ENCODE measurements at places on chromosomes 4 and X. TPM values are rescaled to one million over a fixed set of nuclear protein-coding genes. Genes with fewer than 3 reads are reported as not detected.

SMIM10L2A gene
- 1.5 TPM for total RNA-seq

INTU gene
- 28.8 TPM for total RNA-seq

POU4F2 gene
- total RNA-seq, result not detected

GRCh38 chrX:1492421-1493012, 39.8 kb upstream of the ASMTL start:
- no peak for DNase-seq

DNA sequence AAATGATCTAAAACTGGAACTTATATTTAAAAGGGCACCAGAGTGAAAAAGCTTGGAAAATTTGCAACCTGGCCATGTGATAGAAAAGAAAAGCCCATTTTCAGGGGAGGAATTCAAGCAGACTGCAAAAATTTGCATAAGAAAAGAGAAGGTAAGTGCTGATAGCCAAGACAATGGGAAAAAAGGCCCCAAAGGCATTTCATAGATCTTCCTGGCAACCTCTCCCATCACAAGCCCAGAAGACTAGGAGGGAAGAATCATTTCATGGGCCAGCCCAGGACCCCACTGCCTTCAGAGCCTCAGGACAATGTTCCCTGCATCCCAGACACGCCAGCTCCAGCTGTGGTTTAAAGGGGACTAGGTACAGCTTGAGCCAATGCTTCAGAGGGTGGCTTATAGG, 887.3 kb upstream of the DIAPH2 start:
- DNase-seq, result no peak

- DNase-seq, result no peak
Measured at GRCh38 chr4:153076861-153077260, 127.4 kb upstream of the TRIM2 start.

- DNase-seq, result no peak
Measured at GRCh38 chr4:142671516-142671915, 174.6 kb downstream of the INPP4B start.

DNA sequence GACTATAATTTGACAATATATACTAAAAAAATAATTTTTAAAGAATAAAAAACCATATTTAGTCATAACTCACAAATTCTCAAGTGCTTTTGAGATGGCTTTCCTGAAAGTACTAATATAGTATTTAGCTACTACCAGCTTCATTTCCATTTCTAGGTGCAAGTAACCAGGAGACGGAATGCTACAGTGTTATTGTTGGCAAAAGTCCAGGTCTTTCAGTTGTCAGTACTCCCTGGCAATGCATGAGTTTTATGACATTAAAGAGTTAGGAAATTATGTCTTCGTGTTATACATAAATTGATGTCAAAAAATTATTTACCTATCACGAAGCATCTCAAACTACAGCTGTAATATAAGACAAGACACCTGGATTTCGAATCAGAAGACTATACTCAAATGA, 45.0 kb downstream of the TMEM47 start:
- DNase-seq, result no peak

GRCh38 chr4:128658214-128658631, 151.3 kb upstream of the JADE1 start:
- no peak for DNase-seq

DNA sequence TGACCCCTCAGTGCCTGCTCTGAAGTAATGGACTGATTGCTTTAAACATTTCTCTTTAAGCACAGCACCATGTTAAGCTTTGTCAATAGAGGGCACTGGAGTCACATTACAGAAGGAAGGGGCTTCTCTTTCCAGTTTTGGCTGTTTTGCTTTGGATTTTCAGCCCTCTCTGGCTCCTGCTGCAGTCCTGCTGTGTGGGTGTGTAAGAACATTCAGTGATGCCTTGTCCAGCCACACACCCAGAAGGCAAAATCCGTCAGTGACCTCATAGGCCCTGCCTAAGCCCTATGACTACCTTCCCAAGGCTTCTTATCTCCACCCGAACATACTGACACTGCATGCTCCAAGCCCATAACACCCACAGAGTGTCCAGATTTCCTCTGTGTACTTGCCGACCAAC, 215.3 kb upstream of the CTSO start:
- no peak for DNase-seq
